ENCODE measurements at places on chromosomes 16 and 17.

GRCh38 chr17:41930009-41930832, at the start of gene ODAD4:
Gene ODAD4, plus strand, starts transcription at chr17:41930617. Its CDS starts 107 bp downstream, at chr17:41930724.
- DNase-seq = peak; percentile 98

DNA sequence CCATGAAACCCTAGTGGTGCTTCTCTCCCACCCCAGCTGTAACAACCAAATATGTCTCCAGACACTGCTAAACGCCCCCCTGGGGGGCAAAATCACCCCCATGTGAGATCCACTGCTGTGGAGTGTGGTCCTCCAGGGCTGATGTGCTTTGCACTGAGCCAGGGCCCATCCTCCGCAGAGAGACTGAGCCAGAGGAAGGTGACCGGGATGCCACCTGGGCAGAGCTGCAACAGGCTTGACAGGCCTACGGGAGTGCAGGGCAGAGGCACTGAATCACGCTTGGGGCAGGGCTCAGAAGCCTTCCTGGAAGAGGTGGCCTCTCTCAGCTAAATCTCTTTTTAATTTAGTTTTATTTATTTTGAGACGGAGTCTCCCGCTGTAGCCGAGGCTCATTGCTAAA, 4.4 kb downstream of the GJD3 start:
- DNase-seq = no peak

DNA sequence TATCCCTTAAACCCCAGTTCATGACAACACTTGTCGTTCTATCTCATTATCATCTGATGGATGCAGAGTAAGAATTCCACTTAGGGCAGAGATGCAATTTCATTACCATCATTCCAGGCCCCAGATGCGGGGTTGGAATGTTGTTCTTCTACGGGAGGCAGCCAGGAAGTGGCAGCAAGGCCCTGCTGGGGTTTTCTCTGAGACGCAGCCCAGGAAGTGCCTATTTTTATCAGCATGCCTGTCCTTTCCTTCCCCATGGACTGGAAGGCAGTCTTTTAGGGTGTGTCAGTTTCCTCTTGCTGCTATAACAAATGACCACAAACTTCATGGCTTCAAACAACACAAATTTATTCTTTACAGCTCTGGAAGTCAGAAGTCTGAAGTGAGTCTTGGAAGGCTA, 246.6 kb upstream of the DYNLRB2 start:
- DNase-seq = no peak

DNA sequence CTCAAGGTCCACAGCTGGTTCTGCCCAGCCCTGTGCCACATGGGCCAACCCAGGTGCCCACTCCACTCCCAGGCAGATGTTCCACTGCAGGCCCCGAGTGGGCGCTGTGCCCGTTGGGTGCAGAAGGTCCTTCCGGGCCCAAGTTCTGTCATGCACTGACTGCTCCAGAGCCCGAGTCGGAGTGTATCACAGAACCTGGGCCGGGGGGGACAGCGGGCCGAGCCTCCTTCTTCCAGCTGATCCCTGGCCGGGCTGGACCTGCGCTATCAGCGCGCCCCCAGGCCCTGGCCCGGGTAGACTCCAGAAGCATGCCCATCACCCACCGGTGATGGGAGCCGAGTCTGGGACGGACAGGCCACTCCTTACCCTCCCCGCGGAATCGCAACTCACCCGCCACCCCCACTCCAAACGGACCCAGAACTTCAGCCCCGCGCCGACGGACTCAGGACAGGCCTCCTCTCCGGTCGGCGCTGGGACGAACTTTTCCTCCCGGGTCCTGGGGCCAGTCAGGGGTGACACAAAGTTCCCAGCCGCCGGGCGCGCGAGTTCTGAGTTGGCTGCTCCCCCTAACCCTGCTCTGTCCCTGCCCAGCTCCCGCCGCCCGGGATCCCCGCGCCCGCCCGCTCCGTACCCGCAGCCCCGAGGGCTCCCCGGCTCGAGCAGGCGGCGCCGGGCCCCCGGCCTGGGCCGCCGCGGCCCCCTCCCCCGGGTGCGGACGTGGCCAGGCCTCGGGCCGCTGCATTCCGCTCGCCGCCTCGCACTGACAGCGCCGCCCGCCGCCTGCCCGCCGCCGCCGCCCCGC, at the start of gene COPZ2:
COPZ2 (minus strand) TSS at position 762 of the 802 bp plus-strand sequence; CDS start at position 742, 20 bp downstream.
- peak; percentile 76 for DNase-seq

- peak; percentile 9 for DNase-seq
These were observed 39.2 kb downstream of the FTO start for GRCh38 chr16:53743149-53743566.

DNA sequence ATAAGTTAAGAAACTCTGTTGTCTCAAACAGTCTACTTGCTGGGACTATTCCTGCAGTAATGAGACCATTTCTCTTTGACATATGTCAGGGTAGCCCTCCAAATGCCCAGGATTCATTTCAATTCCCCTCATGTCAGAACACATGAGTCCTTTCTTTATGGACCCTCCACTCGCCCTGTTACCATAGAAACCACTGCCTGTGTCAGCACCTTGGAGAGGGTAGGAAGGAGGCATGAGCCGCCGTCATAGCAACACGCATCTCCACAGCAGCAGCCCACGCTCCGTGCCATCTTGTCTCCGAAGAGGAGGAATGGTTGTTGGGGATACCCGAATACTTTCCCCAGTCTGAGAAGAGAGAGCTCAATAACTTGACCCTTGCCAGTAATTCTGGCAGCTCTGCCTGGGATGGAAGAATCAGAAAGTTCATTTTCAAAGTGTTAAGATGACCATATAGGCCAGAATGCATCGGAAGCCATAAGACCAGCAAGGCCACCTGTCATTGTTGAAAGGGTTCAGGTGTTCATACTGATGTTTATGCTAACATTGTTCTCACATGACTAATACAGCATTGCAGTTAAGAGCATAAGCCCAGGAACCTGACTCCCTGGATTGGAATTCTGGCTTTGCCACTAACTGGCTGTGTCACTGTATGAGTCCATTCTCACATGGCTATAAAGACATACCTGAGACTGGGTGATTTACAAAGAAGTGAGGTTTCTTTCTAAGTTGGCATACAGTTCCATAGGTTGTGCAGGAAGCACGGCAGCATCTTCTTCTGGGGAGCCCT, 141.3 kb downstream of the ABCC12 start:
- DNase-seq = no peak

DNA sequence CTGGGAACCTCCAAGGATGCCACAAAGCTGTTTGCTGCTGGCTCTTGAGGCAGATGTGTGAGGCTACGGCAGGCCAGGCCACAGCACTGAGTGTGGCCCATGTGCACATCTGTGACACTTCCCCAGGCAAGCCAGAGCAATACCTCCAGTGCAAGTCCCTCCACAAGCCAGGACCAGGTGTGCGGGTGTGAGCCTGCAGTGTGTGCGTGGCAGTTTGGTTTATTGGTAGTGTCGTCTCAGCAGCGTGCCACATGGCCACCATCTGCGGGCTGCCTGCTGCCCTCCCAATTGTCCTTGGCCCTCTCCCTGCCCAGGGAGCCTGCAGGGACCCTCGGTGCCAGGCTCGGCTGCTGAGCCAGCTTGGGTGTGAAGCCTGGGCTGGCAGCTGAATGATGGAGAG, 9.9 kb upstream of the SREBF1 start:
- no peak for DNase-seq

- no peak for DNase-seq
These were observed 1.7 kb downstream of the YBX2 start for GRCh38 chr17:7292729-7293128.

- peak; percentile 73 for DNase-seq
These were observed 518 bp downstream of the MT1E start for GRCh38 chr16:56625943-56626654.

GRCh38 chr17:59001158-59001814, 105.4 kb downstream of the TRIM37 start:
- no peak for DNase-seq

DNA sequence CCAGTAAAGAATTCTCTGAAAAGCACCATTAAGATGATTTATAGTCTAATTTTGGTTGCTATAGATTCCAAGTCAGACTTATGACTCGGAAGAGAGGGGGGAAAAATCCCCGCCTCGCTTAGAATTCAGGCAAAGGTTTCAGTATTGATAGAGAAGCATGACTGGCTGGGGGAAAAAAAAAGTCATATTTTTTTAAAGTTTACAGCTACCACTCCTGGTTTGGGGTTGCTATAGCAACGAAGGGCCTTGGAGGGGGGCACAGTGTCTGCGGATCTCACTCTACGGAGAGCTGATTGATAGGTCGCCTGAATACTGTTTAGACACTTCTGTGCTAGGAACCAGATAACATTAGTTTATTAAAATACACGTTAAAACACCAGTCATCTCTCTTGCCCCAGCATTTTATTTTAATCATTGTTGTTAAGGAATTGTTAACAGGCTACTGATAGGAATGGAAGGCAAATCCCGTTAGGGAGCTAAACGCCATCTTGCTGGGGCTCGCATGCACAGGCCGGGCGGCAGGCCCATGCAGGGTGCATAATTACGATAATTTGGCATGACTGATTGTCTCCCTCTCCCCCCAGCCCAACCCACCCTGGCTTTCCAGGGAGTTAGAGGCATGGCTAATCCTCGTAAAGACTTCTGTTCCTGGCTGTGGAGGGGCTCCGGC, 380.0 kb upstream of the XYLT1 start:
- DNase-seq = no peak
